ENCODE measurements at places on chromosomes 6 and 20. TPM values are rescaled to one million over a fixed set of nuclear protein-coding genes. Genes with fewer than 3 reads are reported as not detected.

- no peak for DNase-seq
Measured at GRCh38 chr6:52992980-52993920, 1.8 kb downstream of the GSTA4 start.

GRCh38 chr20:32858189-32858588 is 534 bp upstream of the EFCAB8 start:
- DNase-seq: no peak

DNA sequence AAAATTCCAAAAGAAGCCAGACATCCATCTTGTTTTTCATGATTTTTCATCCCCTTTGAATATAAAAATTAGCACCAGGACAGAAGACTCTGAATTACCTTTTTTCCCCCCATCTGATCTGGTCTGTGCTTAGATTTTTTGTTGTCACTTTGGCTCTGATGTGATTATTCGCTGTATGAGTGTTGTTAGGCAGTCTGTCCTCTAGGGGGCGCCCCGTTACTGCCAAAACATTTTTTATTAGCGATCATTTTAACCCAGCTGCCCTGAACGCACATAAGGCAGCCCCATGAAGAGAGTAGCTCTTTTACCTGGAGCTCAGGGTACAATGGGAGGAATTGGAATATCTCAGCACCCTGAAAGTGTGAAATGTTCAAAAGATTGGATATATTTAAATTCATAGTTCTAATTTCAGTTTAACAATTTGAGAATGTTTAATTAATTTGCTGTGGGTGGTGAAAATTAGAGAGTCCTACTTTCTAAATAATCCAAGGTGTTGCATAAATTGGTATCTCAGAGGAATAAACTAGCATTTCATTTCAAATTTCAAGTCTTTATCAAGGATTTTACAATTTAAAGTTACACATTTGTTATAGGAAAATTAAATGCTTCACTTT is 60.8 kb downstream of the PRPH2 start:
- DNase-seq: peak; percentile 31

DNA sequence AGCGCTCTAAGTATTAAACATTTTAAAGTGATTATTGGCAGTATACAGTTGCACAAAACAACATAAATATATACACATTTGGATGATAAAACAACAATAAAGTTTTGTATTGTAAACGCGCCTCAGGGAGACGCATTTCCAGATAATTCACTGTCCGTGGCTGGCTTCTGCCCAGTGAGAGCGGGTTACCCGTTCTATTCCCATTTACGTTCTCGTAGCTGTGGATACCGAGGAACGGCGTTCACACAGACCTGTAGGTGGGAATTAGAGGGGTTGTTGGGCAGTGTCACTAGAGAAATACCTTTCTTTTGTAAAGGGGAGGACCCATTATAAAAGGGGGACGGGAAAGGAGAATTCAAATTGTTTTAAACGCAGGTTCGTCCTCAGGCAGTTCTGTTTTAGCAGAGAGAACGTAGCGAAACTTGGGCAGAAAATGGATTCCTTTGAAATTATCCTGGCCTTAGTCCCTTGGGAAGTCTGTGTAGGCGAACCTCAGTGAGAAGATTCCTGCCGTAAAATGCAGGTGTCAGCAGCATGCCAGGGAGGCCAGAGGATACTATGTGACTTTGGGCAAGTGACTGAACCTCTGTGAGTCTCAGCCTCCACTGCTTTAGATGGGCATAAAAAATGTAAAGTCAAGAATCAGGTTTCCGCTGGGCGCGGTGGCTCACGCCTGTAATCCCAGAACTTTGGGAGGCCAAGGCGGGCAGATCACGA is 756 bp downstream of the MTG2 start:
- no peak for DNase-seq

- no peak for DNase-seq
Measured at GRCh38 chr6:135955099-135955498, 103.6 kb downstream of the PDE7B start.

DNA sequence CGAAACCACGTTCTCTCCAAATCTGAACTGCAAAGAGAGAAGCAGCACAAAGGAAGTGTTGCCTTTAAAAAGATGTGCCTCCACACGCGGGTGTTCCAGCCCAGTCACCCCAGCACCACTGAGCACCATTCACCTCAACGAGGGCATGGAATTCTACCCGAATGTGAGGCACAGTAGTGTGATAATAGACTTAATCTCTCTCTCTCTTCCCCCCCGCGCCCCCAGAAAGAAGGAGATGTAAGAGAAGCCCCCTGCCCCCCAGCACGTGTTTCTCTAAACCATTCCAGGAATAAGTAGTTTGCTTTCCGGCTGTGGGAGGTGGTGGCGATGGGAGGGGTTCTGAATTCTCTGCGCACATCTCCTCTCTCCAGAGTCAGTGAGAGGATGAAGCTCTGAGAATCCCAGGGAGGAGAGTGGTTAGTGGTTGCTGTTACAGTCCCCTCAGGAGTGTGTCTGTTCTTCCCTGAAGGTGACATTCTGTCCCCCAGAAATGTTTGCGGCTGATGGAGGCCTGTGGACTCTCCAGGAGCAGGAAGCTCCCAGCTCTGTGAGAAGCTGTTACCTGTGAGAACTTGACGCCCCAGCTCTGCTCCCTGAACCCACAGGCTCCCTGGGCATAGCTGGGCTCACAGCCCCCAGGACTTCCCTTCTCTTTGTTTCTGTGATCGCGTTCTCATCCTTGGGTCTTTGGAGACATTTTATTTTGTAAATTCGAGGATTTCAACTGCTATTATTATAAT is 23.5 kb upstream of the IRF4 start:
- DNase-seq: no peak

GRCh38 chr6:167913699-167914098 is 83.8 kb upstream of the KIF25 start:
- DNase-seq: no peak

DNA sequence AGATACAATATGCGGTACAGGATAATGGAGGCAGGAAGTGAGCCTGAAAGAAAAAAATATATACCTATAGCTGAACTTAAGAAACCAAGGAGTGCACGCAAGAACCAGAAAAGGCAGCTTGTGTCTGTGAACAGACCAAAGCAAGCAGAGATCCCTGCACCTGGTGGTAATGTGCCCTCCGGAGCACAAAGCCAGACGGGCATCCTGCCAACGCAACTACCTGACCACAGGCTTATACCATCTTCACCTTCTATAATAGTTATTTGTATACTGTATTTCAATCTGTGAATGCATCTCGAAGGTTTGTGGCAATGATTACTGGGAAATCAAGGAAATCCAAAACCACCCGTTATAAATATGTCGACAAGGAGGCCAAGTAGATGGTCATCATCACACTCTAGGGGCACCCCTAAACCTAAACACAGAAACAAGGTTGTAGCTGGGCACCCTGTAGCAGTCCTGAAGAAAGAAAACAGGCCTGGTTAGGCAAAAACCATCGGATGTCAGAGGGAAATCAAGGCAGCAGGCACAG is 801 bp downstream of the FBXL4 start:
- no peak for DNase-seq

DNA sequence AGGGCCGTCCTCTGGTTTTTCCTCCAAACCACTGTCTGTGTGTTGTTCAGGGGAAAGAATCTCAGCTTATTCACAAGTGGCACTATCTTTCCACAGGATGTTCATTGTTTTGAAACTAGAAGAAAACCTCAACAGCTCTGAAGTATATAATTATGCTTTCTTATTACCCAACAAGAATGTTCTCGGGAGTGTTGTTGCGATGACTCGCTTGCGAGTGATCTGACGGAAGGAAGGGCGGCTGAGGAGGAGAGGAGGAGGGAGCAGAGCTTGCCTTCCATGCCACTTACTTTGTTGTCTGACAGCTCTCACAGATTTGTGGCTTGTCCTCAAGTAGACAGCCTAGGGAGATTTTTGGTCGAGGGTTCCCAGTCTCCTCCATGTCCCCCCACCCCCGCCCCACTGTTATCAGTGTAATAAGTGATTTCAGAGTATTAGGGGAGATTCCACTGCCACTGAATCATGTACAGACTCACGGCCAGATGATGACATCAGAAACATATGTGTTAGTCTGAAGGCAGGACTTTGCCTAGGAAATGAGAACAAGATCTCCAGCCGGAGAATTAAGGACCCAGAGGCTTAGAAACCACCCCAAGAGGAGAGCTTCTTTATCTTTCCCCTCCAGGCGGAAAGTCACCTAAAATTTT is 80.7 kb upstream of the CCN6 start:
- DNase-seq: peak; percentile 80

DNA sequence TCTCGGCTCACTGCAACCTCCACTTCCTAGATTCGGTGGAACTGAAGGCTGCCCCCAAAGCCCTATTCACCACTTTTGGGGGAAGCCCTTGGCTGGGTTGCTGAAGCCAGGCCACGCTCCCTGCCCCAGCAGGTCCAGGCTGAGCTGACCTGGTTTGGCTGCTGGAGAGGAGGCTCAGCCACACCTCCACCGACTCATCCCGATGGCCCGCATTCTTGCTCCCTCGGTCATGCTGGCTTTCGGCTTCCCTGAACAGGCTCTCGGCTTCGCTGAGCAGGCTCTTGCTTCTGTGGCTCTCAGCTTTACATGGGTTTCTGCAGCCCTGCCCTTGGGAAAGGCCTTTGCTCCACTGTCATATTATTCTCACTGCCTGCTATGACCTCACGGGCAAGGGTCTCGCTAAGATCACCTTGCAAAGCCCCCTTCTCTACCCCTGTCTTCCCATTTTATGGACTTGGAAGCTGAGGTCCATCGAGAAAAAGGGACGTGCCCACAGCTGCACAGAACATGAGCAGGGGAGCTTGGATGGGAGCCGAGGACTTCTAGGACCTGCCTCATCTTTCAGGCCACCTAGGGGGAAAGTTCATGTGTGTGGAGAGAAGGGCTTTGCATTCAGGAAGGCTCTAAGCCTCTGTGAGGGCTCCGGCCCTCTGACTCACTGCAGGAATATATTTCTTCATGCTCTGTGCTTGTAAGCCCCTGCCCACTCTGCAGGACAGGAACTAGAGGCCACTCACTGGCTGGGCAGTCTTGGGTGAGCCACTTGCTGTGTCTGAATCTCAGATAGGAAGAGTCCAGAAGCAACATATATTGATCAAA is 15.6 kb downstream of the ARHGAP40 start:
- DNase-seq: no peak

Gene NKAIN2
- polyA plus RNA-seq: 6.4 TPM

Gene FOXA2
- not detected for polyA plus RNA-seq
